ENCODE measurements at places on chromosomes 2 and 18.

DNA sequence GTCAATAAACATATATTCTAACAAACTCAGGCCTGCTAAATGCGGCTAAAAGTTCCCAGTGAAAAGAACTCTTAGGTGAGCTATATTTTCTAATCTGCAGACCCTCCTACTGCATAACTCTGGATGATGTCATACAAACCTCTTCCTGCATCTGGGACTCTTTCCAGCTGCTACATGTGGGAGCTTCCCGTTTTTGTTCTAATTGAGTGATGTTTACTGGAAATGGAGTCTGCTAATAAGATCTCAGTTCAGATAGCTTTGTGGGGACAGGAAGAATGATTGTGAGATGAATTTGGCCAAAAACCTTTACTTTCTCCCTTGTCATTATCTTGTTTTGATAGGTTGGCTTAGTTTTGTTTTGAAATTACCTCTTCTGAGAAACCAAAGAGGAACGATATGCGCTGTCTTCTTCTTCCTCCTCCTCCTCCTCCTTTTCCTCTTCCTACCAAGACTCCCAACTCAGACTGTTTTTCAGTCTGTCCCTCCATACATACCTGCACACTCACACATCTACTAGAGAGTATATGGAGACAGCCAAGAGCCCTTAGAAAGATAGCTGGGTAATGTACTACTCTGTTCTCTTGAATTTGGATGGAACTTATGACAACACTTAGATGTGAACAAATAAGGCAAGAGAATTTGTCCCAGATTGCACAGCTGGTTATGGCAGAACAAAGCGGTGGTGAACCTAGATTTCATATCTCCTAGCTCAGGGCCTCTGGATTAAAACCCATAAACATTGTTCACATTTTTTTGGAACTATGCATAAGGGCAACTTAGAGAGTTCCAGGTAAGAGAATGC lies 39.8 kb upstream of the AAK1 start:
- DNase-seq = peak; percentile 98

- DNase-seq = no peak
These were observed 1060.0 kb upstream of the DDX18 start for GRCh38 chr2:116754381-116755101.

- no peak for DNase-seq
These were observed 58.5 kb downstream of the ITGA4 start for GRCh38 chr2:181515719-181516118.

GRCh38 chr18:44887227-44887631 lies 206.5 kb downstream of the SETBP1 start:
- no peak for DNase-seq

- no peak for DNase-seq
These were observed 31.8 kb upstream of the NTSR2 start for GRCh38 chr2:11701751-11702301.

DNA sequence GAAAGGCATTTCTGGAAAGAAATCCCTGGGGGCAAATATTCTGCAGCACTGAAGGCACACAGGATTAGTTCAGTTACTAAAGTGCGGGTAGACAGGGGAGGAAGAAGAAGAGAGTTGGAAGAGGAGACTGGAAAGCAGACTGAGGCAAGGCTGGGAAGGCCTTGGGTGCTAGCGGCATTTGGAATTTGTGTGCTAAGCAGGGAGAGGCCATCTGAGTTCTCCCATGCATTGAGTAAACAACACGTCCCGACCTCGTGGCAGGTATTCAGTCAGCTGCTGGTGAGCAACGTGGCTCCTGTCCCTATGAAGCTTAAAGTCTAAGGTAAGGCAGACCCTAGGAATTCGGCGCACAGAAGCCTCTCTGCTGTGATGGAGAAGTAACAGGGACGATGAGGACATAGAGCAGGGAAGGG lies 30.7 kb downstream of the ATP8B1 start:
- DNase-seq = no peak
